ENCODE measurements at places on chromosomes 2 and 18. TPM values are rescaled to one million over a fixed set of nuclear protein-coding genes. Genes with fewer than 3 reads are reported as not detected.

GRCh38 chr2:207230261-207231105 is 64.7 kb upstream of the KLF7 start:
- DNase-seq: no peak

GRCh38 chr2:27638709-27639108 is 9.9 kb downstream of the GPN1 start:
- DNase-seq: no peak

DNA sequence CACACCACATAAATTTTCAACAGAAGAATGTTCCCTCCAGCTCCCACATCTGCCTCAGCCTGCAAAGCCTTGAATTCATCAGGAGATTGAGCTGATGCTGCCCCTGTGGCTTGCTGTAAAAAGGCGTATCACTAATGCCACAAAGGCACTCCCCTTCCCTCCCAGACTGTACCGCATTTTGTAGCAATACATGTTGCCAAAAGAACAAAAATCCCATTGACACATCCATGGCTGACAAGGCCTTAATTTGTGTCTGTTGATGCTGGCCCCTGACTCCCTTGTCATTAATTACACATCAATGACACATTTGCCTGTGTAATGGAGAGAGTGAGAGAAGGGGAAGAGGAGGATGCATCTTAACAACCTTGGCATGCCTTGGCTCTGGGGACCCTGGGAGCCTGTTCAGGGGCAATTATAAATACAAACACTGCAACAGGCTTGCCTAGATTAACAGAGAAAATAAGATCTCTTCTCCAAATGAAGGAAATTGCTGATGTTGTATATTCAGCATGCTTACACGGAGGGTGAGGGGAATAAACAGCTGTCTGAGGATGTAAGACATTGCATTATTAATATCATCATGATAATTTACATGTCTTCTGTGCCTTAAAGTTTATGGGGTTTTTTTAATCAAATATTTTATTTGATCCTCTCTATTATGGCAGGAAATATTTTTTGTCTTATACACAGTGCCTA is 264.0 kb downstream of the SUCLG1 start:
- no peak for DNase-seq

GRCh38 chr2:29113891-29114321 is 1.3 kb upstream of the CLIP4 start:
- no peak for DNase-seq

TTR gene
- polyA plus RNA-seq: not detected

SOCS6 gene
- polyA plus RNA-seq: 15.5 TPM

ANKRD53 gene
- 1.6 TPM for polyA plus RNA-seq

TRIM43 gene
- polyA plus RNA-seq: not detected

IWS1 gene
- 45.4 TPM for polyA plus RNA-seq

PROKR1 gene
- polyA plus RNA-seq: 0.44 TPM
